ENCODE measurements at places on chromosomes 13 and 19. TPM values are rescaled to one million over a fixed set of nuclear protein-coding genes. Genes with fewer than 3 reads are reported as not detected.

The CNN1 gene
- 0.52 TPM for total RNA-seq

The NCCRP1 gene
- total RNA-seq: not detected

The CCDC106 gene
- total RNA-seq: 1.9 TPM

The GPR183 gene
- 991 TPM for total RNA-seq

The ZNF420 gene
- total RNA-seq: 3.8 TPM

The CEACAM21 gene
- 3.9 TPM for total RNA-seq

The S1PR4 gene
- total RNA-seq: 81.6 TPM

The CRX gene
- total RNA-seq: not detected

The ATP4B gene
- not detected for total RNA-seq
